ENCODE measurements at places on chromosomes 16 and 17.

DNA sequence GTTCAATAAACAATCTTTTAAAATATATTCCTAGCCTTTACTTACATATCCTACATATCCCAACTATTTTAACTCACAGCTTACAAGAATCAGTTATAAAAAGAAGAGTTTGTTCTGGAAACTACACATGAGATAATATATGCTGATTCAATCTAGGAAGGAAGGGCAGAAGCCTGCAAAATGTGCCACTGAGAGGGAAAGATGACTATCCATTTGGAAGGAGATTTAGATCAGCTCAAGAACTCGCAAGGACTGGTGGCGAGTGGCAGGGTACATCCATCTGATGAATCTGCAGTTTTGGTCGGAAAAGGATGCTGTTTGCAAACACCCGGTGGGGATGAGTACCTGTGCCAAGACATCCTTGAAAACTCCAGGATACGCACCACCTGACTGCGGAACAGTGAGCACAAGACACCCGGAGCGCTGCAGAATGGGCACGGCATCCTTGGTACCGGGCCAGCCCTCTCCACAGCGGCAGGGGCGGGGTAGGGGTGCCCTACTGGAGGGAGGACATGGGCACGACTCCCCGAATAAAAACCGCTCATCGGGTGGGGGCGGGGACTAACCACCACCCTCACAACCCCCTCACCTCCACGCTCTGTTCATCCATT lies 723 bp downstream of the TRIM37 start:
- peak; percentile 71 for DNase-seq

GRCh38 chr16:65745-66144 lies 6.7 kb downstream of the RHBDF1 start:
- DNase-seq, result peak; percentile 89

DNA sequence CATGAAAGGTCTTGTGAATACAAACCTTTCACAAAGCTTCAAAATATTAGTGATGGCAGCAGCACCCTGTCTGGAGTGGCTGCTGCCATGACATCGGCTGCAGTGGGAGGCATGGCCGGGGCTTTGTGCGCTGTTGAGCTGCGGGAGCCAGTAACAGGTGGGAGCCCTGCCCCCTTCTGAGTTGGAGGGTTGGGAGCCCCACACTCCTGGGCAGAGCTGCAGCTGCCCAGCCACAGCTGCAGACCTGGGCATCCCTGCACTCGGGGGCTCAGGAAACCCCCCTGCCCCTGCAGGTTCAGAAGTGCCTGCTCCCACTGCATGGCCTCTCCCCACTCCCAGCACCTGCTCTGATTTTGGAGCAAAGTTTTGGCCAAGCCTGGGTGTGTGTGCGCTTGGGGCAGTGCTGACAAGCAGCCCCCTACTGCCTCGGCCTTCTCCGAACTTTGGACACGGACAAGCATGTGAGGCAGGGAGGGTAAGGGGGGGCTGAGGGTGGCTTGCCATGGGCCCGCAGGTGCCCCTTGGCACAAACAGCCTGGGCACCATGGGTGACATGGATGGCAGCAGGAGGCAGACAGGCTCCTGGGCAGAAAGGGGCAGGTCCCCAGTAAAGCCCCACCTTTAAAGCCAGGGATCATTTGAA lies 42.7 kb downstream of the IST1 start:
- DNase-seq, result no peak

GRCh38 chr17:64103391-64104364 lies 26.3 kb downstream of the ERN1 start:
- DNase-seq, result no peak

- no peak for DNase-seq
These were observed 15.1 kb downstream of the CDH11 start for GRCh38 chr16:65106757-65107156.

DNA sequence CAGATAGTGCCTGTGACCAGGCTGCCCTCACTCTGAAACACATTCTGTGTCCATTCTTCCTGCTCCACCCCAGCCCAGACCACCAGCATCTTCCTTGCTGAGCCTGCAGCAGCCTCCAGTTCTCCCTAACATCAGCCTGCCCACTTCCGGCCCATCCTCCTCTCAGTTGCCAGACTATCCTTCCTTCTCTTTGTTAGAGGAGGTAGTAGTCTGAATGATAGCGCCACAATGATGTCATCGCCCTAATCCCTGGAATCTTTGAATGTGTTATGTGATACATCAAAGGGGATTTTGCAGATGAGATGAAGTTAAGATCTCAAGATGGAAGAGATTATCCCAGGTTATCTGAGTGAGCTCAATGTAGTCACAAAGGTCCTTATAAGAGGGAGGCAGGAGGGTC lies 3.2 kb upstream of the ZDHHC1 start:
- DNase-seq, result no peak

GRCh38 chr16:61678182-61678581 lies 358.1 kb downstream of the CDH8 start:
- DNase-seq, result no peak

GRCh38 chr17:67067571-67068482 lies 23.5 kb downstream of the CACNG1 start:
- no peak for DNase-seq

DNA sequence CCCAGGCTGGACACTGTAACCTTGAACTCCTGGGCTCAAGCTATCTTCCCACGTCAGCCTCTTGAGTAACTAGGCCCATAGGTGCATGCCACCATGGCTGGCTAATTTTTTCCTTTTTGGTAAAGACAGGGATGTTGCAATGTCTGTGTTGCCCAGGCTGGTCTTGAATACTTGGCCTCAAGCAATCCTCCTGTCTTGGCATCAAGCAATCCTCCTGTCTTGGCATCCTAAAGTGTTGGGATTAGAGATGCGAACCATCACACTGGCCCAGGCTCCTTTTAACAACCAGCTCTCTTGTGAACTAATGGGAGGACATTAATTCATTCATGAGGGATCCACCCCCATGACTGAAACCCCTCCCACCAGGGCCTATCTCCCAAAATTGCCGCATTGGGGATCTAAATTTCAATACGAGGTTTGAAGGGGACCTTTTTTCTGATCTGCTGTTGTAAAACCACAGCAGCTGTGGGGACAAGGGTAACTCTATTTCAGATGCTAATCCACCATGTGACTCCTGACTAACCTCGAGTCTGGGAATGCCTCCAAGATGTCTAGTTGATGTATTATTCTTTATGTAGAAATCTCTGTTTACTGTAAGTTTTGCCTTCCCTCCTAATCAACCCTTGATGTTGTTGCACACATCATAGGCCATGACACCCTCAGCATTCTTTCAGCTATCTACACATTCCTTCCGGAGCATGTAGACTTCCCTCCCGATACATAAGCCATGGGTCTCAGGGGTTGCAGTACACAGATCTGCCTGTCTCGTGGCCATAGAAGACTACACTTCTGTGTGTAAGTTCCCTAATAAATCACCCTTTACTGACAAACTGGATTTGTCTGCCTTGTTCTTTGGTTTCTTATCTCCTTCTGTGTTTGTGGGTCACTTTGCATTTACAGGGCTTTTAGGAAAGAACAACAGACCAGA lies 37.6 kb downstream of the RNF112 start:
- no peak for DNase-seq

- no peak for DNase-seq
These were observed 26.1 kb downstream of the SLC25A10 start for GRCh38 chr17:81737947-81738800.

DNA sequence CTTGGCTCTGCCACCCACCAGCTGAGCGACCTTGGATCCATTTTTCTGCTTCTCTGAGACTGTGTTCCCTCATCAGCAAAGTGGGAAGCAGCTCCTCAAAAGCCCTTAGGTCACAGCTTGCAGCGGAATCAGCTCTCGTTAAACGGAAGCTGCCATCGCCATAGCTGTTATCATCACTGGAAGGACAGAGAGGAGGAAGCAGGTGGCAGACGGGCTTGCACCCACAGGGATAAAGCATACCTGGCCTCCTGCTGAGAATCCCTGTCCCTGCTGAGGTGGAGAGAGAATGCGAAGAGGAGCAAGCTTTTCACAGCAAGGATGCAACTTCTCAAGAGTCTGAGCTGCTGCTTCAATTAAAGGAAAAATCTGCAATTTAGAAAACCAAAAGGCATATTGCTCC lies 106.6 kb downstream of the CLEC16A start:
- DNase-seq, result no peak

- no peak for DNase-seq
These were observed 77.1 kb upstream of the DNAH17 start for GRCh38 chr17:78654325-78654724.

DNA sequence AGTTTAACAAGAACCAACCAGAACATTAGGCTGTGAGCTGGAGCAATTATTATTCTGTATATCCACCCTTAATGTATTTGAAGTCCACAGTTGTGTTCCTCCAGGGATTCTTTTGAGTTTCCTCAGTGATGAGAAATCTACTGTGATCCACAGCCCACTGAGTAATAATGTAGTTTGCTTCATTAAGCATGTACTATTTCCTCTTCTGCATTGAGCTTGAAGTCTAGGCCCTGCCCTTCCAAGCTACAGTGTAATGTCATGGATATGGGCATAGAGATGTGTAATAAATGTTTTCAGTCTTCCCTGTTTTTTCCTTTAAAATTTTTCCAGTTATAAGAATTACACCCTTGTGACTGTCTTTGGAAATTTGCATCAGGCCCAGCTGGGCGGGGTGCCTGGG lies 36.4 kb upstream of the SLC12A3 start:
- DNase-seq, result no peak

- DNase-seq, result no peak
These were observed 1.2 kb downstream of the GFAP start for GRCh38 chr17:44914148-44914547.

- DNase-seq, result peak; percentile 36
These were observed 521 bp downstream of the GGA2 start for GRCh38 chr16:23509782-23510163.

DNA sequence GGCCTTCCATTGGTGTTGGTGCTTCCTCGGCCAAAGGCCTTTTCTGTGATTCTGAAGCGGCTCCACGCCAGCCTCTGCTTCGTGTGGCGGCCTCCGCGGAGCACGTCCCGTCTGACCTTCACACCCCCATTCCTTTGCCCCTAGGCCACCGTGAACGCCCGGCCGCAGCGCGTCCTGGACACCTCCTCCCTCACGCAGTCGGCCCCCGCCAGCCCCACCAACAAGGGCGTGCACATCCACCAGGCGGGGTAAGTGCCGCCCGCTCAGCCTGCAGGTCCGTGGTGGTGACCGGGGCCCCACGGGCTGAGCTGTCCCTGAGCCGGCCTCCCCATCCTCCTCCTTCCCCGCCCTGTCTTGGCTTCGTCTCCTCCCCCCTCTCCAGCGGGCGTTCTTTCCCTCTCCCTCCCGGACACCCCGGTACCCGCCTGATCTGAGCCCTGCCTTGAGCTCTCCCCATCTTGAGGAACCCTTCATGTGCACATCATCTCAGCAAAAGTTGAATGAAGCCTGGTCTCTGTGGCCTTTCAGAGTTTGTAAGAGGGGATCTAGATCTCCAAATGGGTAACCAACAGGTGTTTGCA lies 69.0 kb upstream of the CHMP6 start:
- no peak for DNase-seq

DNA sequence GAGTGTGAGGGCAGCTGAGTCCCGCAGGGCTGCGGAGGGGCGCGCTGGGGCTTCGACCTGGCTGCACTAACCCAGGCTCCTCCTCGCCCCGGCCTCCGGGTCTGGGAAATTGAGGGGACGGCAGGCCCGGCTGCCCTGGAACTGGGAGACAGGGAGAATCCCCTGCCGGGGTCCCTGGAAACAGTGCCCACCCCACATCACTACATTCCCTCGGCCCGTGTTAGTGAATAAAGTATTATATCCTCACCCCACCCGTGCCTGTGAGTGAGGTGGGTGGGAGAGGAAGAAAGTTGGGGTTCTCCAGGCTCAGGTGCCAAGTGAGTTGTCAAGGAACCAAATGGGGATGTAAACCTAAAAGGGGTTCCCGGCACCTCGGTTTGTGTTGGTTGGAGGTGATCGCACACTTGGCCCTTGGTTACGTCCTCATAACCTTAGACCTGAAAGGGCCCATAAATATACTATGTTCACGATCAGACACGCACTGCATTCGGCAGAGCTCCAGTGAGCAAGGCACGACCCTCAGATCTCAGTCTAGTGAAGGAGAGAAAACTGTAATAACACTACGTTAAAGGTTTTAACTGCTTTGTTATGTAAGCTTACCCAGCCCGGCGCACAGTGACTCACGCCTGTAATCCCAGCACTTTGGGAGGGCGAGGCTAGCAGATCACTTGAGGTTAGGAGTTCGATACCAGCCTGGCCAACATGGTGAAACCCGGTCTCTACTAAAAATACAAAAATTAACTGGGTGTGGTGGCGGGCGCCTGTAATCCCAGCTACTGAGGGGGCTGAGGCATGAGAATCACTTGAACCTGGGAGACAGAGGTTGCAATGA lies 11.2 kb downstream of the ZNF771 start:
- DNase-seq, result no peak
